Hippocampal formation (tissue), 2 donors: ENCODE measurements at places on chromosomes 12 and 14.

GRCh38 chr12:57896115-57896433 lies 45.3 kb upstream of the ATP23 start:
- peak; percentile 26 for DNase-seq

DNA sequence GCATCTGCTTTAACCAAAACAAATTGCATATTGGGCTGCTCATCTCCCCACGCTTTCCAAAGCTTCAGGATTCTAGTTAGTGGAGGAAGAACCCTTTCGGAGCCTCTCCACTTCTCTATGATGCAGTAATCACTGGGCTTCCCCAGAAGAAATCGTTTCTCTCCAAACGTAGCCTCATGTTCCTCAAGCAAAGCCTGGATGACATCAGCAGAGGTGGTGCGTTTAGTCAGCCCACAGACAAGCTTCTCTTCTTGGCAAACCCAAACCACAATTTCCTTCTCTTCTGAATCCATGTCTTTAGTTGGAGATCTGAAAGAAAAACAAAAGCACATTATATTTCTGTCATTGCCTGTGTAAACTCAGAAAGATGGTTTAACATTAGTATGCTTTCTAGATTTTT lies 30.6 kb downstream of the RASSF9 start:
- no peak for DNase-seq

- no peak for DNase-seq
Observed at GRCh38 chr12:47672068-47672467, 33.8 kb downstream of the RPAP3 start.

DNA sequence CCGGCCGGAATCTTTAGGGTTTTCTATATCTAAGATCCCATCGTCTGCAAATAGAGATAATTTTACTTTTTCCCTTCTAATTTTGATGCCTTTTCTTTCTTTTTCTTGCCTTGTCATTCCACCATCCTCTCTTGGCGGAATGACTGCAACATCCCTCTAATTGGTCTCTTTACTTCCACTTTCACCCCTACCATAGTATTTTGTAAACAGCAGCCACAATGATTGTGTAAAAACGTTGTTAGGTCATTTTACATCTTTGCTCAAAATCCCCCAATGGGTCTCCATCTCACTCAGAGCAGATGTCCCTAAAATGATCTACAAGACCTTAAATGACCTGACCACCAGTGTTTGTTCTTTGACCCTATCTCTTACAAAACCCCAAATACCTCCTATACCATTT lies 80.0 kb upstream of the STAC3 start:
- no peak for DNase-seq

DNA sequence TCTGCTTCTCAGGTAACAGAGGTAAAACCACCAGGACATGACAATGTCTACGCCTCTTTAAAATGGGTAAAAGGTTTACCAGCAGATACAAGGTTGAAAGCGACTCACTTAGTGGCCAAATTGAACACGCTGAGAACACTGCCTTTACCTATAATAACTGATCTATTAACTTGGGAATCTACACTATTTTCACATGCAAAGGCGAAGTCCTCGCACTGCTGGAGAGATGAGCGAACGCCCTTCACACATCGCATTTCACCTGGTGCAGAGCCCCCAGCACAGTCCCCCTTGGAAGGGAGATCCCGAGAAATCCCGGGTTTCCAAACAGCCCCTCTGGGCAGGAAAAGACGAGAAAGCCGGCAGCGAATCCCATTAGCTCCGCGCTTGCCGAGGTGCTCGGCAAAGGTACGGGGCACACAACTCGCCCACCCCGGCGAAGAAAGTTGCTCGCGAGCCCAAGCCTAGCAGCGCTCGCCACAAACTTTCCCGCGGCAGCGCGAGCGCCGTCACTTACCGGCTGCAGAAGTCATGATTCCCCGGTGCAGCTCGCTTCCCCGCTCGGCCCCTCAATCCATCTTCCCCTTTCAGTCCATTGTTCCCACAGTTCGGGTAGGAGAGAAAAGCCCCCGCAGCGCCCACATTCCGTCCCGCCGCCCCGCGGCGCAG lies 423 bp downstream of the FGD6 start:
- no peak for DNase-seq

DNA sequence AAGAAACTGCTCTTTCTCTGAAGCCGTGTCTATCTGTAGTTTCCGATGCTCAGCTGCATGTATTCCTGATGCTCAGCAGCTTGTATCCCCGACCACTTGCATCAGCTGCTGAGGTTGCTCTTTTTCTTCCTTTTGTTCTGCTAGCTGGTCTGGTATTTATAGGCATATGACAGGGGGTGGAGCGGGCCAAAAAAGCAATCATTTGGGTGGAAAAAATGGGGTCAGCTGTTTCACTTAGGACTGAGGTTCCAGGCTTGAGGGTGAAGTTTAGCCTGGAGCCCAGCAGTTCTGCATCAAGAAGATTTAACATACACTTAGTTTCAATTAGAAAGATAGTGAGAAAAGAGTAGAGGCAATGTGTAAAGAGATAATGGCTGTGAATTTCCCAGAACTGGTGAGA lies 23.6 kb upstream of the AMN1 start:
- no peak for DNase-seq

GRCh38 chr14:61733972-61734371 lies 28.2 kb upstream of the SNAPC1 start:
- DNase-seq = no peak

GRCh38 chr14:69553252-69553651 lies 21.4 kb downstream of the CCDC177 start:
- DNase-seq = no peak

DNA sequence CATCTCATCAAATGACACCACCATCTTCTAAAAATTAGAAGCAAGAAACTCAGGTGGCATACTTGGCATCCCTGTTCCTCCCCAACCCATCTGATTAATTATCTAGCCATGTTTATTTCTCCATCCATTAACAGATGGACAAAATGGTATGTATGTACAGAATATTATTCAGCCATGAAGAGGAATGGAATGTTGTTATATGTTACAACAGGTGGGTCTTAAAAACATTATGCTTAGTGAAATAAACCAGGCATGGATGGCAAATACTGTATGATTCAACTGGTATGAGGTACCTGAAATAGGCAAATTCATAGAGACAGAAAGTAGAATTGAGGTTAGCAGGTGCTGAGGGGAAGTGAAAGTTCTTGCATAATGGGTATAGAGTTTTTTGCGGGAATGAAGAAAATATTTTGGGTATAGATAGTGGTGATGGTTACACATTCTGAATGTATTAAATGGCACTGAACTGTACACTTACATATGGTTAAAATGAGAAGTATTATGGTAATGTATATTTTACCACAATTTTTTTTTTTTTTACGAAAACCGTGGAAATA lies 17.5 kb downstream of the YY1 start:
- no peak for DNase-seq

DNA sequence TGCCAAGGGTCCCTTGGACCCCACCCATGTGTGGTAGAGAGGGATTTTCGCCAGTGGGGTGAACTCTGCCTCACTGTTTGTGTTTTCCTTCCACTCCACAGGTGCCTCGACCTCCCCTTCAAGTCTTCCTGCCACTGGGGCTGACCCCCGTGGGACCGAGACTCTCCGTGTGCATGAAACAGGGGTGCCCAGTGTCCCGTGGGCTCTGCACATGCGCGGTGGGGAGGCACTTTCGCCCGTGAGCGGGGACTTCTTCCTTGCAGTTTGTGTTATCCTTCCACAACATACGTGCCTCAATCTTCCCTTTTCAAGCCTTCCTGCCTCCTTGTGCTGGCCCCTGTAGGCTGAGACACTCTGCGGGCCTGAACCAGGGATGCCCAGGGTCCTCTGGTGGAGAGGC lies 362.4 kb downstream of the ALG10 start:
- DNase-seq = no peak

GRCh38 chr12:95790917-95791849 lies 619 bp upstream of the NTN4 start:
- no peak for DNase-seq

GRCh38 chr12:69024907-69025306 lies 91.9 kb upstream of the CPM start:
- no peak for DNase-seq

GRCh38 chr14:81331229-81332021 lies 68.7 kb downstream of the STON2 start:
- DNase-seq = no peak

- no peak for DNase-seq
Observed at GRCh38 chr12:2395354-2395977, 342.7 kb downstream of the CACNA1C start.

DNA sequence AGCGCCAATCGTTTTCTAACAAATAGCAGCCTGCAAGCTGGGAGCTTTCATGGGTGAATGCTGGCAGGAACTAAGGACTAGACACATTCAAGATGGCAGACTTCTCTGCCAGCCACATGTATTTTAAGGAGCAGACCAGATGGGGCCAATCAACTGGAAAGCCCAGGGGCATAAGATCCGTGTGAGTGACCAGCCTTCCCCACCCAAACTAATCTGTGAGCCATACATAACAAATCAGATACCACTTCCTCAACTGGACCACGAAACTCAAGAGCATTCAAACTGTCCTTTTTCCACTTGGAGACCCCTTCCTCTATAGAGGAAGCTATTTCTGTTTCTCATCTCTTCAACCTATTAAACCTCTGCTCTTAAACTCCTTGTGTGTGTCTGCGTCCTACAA lies 9.7 kb downstream of the TCL1B start:
- no peak for DNase-seq

DNA sequence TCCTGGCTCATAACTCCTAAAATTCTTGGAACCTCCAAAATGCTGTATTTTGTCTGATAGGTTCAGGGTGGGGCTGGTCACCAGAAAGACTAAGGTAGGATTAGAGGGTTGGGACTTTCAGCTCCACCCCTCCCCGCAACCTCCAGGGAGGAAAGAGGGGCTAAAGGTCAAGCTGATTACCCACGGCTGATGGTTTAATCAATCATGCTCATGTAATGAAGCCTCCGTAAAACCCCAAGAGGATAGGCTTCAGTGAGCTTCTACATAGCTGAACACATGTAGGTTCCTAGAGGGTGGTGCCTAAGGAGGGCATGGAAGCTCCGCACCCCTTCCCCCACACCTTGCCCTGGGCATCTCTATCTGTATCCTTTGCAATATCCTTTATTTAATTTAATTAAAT lies 60.0 kb downstream of the DGLUCY start:
- DNase-seq = no peak

GRCh38 chr12:53577941-53578352 lies 48.2 kb downstream of the ATF7 start:
- no peak for DNase-seq

DNA sequence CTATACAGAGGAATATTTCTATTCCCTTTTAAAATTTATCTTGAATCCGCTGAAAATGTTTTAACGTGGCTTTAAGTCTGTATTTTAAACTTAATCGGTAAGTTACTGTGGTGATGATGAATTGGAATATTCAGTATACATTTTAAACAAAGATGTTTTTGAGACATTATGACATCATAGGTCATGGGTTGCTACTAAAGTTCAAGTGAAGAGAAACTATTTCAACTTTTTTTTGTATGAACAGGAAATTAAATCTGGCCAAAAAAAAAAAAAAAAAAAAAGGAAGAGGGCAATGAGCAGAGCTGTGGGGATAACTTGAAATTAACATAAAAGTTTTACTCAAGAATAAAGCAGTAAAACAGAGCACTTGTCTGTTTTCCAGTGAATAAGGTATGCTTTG lies 109.0 kb downstream of the PLEKHA5 start:
- DNase-seq = no peak

DNA sequence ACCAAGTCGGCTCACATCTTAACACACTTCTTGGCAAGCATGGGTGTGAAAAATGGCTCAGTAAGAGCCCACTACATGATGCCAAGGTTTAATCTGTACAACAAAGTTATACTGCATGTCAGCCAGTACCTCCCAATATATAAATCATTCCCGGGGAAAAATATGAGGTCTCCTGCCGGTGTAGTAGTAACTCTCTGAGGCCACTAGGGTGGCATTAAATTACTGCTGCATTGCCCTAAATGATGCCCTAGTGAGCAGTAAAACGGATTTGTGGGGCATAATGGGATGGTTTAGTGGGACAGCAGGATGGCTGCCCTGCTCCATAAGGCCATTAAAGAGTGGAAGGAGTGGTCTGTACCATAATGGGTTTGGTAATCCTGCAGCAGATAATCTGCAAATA lies 267.7 kb downstream of the MED13L start:
- no peak for DNase-seq

GRCh38 chr12:110317911-110318310 lies 36.9 kb downstream of the ATP2A2 start:
- no peak for DNase-seq

- DNase-seq = no peak
Observed at GRCh38 chr12:117334855-117335587, 26.4 kb downstream of the NOS1 start.

GRCh38 chr14:68772761-68773381 lies 20.0 kb downstream of the ZFP36L1 start:
- no peak for DNase-seq

- DNase-seq = no peak
Observed at GRCh38 chr12:89247541-89247942, 104.8 kb downstream of the DUSP6 start.

- no peak for DNase-seq
Observed at GRCh38 chr14:20493634-20494033, 11.7 kb upstream of the RNASE10 start.

- DNase-seq = no peak
Observed at GRCh38 chr12:90628213-90628612, 326.8 kb downstream of the CCER1 start.

DNA sequence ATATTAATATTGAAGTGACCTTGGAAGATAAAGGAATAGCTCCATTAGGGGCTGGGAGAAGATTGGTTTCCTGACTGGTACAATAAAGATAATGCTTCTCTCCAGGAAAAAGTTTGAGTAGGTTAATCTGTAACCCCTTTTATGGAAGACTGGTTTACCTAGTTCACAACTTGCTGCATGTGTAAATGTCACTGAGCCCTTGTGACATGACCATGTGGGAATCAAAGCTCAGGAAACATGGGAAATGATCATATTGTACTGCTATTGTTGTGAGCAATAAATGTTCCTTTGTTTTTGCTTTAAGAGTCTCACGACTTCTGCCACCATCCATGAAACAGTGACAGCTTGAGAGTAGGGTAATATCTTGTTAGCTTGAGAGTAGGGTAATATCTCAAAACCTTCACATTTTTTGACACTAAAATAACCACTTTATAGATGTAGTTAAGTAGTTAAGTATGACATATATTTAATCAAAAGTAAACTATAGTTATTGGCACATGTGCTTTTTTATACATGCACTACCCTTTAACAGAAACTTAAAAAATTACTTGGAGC lies 1338.6 kb downstream of the FSCB start:
- DNase-seq = no peak

DNA sequence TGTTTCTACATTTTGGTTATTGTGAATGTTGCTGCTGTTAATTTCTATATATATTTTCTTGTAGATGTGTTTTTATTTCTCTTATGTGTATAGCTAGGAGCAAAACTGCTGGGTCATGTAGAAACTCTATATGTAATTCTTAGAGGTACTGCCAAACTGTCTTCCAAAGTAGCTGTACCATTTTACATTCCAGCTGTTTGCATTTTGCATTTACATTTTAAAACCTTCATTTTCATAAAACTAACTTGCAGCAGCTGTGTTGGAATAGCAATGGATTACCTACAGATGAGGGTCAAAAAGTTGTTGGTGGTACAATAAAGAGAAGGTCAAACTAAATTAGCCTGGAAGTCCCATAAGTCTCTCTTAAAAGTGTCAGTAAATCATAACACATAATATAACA lies 1109.7 kb downstream of the FLRT2 start:
- no peak for DNase-seq
